Type B pancreatic cell (in vitro differentiated cells): ENCODE measurements at places on chromosomes 3 and 15. TPM values are rescaled to one million over a fixed set of nuclear protein-coding genes. Genes with fewer than 3 reads are reported as not detected.
A peak's percentile ranks its signal among the peaks of the same experiment; 100 is the strongest.

DNA sequence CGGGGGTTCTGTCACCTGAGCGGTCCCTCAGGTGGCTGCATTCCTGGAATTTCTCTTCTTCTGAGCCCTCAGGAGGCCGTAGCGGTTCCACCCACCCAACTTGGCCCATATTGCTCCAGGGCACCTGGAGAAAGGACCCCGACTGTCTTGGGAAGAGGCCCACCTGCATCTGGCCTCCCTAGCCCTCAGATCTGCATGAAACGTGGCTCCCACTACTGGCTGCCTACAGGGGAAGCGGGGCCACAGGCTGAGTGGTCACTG lies 9.9 kb upstream of the ANPEP start:
- no peak for DNase-seq

GRCh38 chr3:10609134-10609533 lies 103.7 kb upstream of the ATP2B2 start:
- no peak for DNase-seq

DNA sequence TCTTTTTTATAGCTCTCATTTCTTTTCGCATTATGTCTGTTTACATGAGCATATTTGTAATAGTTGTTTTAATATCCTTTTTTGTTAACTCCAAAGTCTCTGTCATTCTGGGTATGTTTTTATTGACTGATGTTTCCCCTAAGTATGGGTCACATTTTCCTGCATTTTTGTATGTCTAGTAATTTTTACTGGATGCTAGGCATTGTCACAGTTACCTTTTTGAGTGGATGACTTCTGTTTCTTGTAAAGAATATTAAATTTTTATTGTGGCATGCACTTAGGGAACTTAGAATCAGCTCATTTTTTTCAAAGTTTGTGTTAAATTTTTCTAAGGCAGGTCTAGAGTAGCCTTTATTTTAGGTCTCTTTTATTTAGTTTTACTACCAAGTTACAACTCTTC lies 40.7 kb downstream of the ANAPC13 start:
- no peak for DNase-seq

- DNase-seq: no peak
Observed at GRCh38 chr15:22944651-22945050, 35.5 kb downstream of the CYFIP1 start.

GRCh38 chr3:133930341-133930933 lies 34.8 kb upstream of the RAB6B start:
- peak; percentile 45 for DNase-seq

- no peak for DNase-seq
Observed at GRCh38 chr3:128799653-128800052, 73.7 kb downstream of the RAB7A start.

DNA sequence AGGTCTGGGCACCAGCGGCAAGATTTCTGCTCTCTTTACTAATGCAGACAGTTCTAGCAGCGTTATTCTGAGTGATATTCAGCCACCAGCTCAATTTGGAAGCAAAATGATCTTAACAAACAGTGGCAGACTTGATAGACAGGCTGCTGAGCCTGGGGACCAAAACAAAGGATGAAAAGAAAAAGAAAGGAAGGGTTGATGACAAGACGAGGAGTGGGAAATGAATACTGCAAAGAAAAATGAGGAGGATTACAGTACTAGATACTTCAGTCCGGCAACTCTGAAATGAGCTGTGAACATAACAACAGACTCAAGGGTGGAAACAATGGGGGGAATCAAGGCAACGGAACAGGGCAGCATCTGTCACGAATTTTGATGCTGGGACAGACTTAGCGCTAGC lies 28.8 kb downstream of the FHIT start:
- DNase-seq: no peak

- no peak for DNase-seq
Observed at GRCh38 chr15:32682569-32682968, 35.2 kb upstream of the GREM1 start.

DNA sequence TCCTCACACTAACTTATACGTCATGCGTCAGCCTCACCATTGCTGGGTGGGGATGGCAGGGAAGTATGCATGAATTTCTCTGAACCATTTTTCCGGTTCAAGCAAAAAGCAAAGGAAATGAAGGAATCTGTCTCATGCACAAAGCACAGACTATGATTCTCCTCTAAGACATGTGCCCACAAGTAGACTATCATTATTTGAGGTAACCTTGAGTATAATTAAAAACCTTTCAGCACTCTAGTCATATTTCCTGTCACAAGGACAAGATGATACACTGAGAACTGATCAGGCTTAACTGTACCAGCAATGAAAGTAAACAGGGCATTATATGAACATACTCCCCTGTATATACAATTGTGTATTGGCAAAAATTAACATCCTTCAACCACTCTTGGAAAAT lies 56.7 kb upstream of the TSC22D2 start:
- DNase-seq: no peak

DNA sequence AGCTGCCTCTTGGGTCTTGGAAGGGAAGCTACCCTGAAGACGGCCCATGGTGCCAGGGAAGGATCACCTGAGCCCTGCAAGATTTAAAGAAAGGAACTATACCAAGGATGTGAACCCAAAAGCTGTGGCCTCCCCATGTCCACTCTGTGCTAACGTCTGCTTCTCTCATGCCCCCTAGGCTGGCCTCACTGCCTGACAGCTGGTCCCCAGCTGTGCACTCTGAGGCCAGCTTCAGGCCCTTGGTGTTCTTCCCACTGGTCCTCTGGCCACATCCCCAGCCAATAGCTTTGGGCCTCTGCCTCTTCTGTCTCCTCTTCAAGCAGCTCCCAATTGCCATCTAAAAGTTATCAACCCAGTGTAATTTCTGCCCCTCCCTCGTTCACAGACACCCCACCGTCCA lies 5.2 kb upstream of the LRRK1 start:
- no peak for DNase-seq

GRCh38 chr15:48622237-48622636 lies 23.3 kb downstream of the FBN1 start:
- DNase-seq: no peak

DNA sequence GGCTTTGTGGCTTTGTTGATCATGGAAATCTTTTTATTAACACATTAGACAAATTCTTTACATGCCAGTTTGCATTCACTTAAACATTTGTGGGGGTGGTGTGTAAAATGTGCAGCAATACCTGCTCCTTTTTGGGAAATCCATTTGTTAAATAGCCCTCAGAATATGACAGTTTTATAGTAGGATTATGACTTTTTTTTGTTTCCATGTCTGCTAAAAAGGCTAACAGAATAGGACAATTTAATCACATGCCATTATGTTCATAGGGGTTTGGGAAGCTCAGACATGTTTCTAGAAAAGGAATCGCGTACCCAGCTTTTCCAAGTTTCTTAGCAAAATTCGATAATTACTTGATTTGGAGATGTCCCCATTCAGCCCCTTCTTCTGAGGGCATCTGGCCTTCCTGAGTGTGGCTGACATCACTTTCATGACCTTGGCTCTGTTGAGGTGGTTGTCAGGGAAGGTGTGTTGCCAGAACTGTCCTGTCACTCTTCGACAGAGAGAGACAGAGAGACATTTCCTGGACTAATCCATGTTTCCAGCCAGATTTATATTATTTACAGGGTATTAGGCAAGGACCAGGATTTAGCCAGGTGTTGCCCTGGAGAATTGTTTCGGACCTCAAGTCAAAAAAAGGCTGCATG lies 126.4 kb downstream of the PTPRG start:
- no peak for DNase-seq

DNA sequence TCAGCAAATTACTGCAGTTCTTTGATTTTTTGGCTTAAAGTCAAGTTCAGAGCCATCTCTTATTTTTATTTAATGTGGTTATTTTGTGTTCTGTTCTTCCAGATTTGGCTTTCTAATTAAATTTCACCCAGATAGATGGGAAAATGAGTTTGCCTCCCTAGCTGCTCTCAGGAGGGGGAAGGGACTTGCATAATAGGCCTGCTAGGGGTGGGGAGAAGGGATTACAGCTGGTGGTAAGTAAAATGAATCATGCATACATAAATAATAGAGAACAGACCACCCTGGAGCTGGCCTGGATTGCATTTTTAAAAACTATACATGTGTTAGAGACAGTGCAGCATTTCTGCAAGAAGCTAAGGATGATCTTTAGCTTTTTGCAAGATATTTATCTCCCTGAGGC lies 3.9 kb upstream of the PXYLP1 start:
- DNase-seq: no peak

- DNase-seq: no peak
Observed at GRCh38 chr15:57205027-57205855, 171.1 kb upstream of the CGNL1 start.

DNA sequence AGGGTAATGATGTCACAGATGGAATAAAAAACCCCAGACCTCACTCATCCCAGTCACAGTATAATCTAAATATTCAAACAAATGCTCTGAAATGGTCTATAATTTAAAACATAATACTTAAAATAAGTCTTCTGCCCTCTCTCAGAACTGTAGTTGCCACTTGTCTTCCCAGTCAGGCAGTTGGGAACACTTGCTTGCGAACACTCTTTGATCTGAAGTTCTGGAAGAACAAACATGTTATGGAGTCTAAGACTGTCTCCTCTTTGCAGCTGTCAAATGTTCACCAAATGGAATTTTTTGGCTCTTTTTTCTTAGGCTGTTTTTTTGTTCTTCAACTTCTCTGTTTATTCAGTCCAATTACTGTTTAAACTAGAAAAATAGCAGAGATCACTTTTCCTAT lies 711.1 kb upstream of the GOLIM4 start:
- no peak for DNase-seq

GRCh38 chr3:15810702-15811101 lies 12.9 kb upstream of the ANKRD28 start:
- DNase-seq: no peak

DNA sequence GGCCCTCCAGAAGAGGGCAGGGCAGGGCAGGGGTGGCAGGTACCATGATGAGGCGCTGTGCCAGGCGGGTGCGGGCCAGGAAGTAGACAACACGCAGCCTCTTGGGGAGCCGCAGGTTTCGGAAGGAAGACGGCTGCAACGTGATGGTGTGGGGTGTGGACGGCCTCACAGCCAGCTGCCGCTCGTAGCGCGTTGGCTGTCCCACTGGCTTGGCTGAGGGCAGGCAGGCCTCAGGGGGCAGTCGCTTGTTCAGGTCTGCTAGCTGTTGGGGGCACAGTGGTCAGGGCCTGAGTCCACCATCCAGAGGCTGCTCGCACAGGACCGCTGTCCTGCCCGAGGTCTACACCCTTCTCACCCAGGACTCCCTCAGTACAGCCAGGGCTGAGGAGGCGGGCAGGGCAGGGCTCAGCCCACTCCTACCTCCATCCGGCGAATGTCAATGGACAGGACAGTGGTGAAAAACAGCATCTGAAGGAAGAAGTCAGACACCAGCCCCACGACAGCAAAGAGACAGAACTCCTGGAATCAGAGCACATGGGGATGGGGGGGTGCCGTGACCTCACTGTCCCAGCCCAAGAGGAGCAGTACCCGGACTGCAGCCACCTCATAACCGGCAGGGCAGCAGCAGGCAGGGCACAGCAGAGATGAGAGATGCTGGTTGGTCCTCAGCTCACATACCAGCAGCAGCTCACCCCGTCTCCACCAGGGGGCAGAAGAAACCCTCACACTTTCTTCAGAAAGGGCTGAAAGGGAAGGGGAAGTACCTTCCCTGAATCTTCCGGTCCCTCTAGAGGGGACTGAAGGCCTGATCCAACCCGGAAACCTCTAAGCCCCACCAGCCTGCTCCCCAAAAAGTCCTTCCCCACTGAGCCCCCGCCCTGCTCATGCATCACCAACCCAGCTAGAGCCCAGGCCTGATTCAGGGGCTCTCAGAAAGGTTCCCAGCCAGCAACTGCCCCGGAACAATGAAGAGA lies 40.0 kb downstream of the PTPN23 start:
- DNase-seq: peak; percentile 89

- DNase-seq: no peak
Observed at GRCh38 chr3:46906471-46907058, 29.0 kb downstream of the PTH1R start.

GRCh38 chr3:149393345-149394160 lies 16.1 kb upstream of the TM4SF1 start:
- DNase-seq: no peak

DNA sequence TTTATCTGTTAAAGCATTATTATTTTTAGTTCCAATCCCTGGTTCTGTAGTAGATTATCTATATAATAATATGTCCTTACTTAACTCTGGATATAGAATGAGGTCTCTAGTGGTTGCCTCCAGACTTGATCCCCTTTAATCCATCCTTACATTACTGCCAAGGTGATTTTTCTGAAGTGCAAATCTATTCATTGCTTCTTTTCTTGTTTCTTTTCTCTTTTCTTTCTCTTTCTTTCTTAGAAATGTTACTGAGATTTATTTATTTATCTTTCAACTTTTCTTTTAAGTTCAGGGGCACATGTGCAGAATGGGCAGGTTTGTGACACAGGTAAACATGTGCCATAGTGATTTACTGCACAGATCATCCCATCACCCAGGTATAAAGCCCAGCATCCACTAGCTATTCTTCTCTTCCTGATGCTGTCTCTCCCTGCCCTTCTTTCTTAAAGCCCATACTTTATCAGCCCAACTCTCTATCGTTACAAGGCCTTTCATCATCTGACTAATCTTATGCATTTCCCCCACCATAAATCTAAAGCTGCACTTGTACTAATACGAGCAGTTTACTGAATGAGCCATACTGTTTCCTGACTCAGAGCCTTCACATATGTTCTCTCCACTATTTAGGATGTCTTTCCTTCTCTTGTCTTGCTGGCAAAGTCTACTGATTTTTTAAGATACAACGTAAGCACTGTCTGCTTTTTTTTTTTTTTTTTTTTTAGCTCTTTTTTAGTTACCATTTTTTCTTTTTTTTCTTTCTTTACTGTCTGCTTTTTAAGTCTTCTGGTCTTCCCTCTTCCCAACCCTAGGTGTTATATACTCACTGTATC lies 4.6 kb downstream of the GLCE start:
- DNase-seq: no peak

DNA sequence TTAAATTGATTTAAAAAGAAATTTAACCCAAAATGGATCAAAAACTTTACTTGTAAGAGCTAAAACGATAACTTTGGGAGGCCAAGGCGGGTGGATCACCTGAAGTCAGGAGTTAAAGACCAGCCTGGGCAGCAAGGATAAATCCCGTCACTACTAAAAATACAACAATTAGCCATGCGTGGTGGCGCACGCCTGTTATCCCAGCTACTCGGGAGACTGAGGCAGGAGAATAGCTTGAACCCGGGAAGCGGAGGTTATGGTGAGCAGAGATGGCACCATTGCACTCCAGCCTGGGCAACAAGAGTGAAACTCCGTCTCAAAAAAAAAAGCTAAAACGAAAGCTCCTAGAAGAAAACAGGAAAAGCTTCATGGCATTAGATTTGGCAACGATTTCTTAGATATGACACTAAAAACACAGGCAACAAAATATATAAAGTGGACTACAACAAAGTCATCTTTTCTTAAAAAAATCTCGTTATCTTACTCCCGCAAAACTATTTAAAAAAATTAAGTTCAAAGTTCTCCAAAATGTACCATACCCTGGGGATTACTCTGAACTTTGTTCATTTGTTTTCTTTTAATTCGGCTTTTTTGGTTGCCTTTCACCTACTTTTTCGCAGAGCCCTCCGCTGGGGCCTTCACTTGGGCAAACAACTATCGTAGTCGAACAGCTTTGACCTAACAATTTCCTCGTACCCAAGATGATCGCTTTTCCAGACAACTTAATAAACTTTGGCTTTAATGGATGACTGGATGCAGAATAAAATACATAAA lies 2.9 kb downstream of the HDDC3 start:
- no peak for DNase-seq

ANKRD63 gene
- 0.98 and 1.5 TPM in 2 replicates for total RNA-seq

MOBP gene
- total RNA-seq: not detected in 2 replicates

ETV5 gene
- 26.4 and 42.2 TPM in 2 replicates for total RNA-seq

CPLX3 gene
- total RNA-seq: not detected in 2 replicates

CPEB1 gene
- total RNA-seq: 1.6 and 1.8 TPM in 2 replicates

SAMD7 gene
- total RNA-seq: not detected in 2 replicates
